ENCODE measurements at places on chromosomes 2 and 18.

DNA sequence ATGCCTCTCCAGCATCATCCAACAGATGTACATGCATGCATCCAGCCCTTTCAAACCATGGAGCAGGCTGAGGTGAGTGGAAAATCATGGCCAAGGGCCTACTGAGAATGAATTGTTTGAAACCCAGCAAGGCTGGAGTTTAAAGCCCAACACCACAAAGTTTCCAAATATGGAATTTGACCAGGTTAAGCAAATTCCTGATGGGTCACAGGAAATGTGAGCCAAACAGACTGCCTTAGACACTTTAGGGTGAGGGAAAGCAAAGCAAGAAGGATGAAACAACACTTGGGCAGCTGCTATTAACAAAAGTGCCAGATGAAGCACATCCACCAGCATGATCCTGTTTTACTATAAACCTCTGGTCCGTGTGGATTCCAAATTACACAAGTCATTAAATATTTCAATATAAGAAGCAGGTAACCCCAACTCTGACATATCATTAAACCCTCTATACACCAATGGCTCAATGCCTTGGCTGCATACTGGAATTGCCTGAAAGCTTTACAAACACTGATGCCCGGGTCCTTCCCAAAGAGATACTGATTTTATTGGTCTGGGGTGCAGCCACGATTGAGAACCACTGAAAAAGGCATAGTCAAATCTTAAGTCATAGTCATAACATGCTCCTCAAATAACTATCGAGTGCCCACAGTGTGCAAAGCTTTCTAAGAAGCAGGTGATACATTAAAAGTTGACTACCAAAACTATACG, 9.1 kb downstream of the KLF7 start:
- no peak for DNase-seq

DNA sequence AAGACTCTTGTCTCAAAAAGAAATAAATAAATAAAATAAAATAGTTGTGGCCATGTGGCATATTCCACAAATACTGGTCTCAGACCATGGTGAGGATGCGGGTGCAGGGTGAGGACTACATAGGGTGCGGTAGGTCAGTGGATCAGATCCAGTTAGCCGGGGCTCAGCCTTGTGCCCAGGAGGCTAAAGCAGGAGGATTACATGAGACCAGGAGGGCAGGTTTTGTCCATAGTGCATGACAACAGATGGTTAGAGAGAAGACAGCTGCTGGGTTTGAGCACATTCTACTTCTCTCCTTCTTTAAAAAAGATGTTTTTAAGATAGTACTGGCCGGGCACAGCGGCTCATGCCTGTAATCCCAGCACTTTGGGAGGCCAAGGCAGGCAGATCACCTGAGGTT, 12.8 kb upstream of the PSD4 start:
- DNase-seq: no peak

GRCh38 chr2:182148344-182148743, 162.7 kb downstream of the PPP1R1C start:
- DNase-seq: peak; percentile 24

- no peak for DNase-seq
Observed at GRCh38 chr18:66615176-66615575, 11.3 kb upstream of the CDH19 start.

GRCh38 chr2:170530284-170530745, 184.8 kb upstream of the SP5 start:
- peak; percentile 22 for DNase-seq

DNA sequence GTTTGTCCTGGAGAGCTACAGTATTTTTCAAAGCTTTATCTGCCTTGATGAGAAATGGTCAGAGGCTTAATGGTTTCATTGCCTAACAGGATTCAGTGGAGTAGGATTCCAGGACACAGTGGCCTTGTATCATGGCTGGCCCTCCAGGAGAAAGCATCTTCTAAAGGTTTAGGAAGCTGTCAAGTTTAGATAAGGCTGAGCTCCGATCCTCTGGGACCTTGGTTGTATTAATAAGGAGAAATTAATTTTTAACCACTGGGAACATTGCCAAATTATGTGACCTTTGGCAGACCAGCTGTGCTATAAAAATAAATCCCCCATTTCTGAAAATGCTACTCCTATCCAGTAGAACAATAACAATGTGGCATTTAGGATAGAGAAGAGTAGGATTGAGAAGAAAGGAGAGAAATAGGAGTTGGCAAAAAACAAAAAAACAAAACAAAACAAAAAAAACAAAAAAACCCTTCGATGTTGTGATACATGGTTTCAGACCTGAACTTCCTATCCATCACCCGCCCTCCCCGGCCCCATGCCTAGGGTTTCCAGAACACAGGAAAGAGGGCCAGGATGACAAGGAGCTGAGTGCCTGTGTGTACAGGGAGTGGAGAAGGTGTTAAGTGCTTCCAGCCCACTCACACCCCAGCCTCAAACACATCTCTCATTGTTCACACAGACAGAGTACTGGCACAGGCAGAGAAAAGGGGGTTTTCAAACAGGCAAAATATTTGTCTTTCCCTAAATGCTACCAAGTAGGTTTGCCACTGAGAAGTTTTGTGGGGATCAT, 6.3 kb downstream of the NRP2 start:
- DNase-seq: no peak

DNA sequence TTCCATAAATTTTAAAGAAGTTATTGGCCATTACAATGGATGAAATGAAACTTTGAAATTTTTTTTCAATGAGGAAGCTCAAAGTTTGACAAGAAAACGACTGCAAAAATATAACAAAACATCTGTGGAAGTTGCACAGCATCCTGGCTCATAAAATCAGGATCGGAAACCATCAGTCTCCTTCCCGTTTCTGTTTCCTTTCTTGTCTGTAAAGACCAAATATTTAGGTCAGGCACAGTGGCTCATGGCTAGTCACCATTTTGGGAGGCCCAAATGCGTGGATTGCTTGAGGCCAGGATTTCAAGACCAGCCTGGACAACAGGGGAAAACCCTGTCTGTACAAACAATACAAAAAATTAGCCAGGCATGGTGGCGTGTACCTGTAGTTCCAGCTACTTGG, 27.6 kb upstream of the SSB start:
- DNase-seq: no peak

DNA sequence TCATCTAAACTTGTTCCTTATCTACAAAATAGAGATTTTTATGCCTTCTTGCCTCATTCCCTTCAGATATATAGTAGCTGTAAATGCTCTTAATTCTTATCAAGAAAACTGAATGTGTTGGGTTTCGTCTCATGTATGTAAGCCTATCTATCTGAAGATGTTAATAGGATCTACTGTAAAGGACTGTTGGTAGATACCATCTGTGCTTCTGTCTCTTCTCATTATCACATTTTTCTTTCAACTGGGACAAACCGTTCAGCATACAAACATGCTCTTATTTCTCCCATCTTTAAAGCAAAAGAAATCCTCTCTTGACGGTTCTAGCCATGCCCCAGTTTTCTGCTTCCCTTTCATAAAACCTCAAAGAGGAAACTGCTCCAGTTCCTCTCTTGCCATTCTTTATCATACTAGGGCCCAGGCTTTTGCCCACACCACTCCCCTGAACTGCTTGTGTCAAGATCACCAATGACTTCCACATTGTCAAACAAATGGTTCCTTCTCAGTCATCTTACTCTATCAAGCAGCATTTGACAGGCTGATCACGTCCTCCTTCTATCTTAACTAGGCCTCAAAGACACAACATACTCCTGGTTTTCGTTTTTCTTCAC, 88.7 kb downstream of the ARHGEF33 start:
- DNase-seq: no peak

DNA sequence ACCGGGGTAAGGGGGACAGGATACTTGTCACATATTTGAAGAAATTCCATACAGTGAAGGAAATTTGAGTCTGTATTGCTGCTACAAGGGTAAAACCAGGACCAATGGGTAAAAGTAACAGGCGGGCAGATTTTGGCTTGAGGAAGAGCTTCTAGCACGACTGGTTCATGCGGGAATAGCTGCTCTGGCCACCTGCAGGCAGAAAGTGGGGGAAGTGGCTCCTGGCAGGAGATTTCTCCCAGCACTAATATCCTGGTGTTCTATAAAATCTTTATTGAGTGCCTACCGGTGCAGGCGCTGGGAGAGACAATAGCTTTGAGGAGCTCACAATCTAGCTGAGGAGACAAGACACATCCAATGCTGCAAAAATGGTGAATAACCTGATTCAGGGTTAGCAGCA, 198.5 kb downstream of the LOXHD1 start:
- no peak for DNase-seq

DNA sequence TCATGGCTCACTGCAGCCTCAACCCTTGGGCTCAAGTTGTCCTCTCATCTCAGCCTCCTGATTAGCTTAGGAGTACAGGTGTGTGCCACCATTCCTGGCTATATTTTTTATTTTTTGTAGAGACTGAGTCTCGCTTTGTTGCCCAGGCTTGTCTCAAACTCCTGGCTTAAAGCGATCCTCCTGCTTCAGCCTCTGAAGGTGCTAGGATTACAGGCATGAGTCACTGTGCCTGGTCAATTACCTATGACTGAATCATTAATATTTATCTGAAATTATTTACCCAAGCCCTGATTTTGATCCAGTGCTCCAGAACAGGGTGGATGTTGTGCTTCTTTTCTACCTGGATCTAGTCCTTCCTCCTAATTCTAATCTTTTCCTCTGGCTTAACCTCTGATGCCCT, 87.8 kb downstream of the MAP2 start:
- peak; percentile 68 for DNase-seq

- no peak for DNase-seq
Observed at GRCh38 chr2:42029171-42029570, 18.6 kb upstream of the PKDCC start.

GRCh38 chr2:62215306-62216064, 19.6 kb downstream of the B3GNT2 start:
- no peak for DNase-seq

DNA sequence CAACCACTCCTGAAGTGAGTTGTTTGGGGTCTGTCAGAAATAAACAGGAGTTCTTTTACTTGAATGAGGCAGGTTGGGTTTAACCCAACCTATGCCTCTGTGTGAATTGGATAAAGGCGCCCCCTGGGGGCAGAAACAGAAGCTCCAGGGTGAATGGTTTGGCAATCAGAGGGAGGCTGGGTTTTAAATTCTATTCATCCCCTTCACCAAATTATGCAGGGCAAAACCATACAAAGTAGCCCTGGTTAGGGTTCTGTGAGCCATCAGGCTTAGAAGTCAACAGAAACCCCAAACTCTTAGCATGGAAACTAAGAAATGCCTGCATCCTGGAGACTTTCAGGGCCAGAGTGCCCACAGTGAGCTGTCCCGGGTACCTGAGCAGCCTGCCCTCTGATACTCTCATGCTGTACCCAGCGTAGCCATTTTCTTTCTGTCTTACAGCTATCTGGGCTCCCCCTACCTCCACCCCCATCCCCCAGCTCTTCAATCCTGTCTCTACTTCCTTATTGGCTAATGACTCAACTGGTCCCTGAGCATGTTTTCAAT, 241.5 kb downstream of the ICOS start:
- peak; percentile 24 for DNase-seq

- no peak for DNase-seq
Observed at GRCh38 chr2:177272765-177273164, 8.2 kb upstream of the NFE2L2 start.

- DNase-seq: no peak
Observed at GRCh38 chr2:235511751-235512698, 18.2 kb downstream of the AGAP1 start.

GRCh38 chr2:42371611-42372473, 10.8 kb upstream of the COX7A2L start:
- peak; percentile 95 for DNase-seq

DNA sequence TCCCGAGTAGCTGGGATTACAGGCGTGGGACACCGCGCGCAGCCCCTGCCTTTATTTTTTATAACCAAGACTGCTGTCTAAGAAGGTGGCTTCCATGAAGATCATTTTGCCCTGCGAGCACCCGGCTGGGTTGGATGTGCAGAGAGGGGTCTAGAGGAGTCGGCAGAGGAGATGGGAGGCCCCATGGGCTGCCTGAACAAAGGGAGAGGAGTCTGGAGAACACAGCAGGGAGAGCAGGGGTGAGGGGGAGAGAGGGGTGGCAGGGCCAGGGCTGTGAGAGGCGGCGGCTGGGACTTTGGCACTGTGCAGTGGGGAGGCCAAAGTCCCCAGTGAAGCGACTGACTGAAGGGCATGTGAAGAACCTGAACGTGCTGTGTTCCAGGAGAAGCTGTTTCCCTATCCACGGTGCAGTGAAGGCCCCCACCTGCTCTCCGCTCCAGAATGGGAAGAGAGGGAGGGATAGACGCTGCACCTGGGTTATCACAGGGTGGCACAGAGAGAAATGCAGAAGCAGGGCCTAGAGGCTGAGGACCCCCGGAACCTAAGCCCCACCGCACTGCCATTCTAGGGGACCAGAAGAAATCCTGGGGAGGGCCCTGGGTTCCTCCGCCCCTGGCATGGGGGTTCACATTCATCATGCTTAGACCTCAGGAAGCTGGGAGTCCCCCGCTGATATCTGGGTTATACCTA, 24.8 kb upstream of the FOSL2 start:
- DNase-seq: no peak

DNA sequence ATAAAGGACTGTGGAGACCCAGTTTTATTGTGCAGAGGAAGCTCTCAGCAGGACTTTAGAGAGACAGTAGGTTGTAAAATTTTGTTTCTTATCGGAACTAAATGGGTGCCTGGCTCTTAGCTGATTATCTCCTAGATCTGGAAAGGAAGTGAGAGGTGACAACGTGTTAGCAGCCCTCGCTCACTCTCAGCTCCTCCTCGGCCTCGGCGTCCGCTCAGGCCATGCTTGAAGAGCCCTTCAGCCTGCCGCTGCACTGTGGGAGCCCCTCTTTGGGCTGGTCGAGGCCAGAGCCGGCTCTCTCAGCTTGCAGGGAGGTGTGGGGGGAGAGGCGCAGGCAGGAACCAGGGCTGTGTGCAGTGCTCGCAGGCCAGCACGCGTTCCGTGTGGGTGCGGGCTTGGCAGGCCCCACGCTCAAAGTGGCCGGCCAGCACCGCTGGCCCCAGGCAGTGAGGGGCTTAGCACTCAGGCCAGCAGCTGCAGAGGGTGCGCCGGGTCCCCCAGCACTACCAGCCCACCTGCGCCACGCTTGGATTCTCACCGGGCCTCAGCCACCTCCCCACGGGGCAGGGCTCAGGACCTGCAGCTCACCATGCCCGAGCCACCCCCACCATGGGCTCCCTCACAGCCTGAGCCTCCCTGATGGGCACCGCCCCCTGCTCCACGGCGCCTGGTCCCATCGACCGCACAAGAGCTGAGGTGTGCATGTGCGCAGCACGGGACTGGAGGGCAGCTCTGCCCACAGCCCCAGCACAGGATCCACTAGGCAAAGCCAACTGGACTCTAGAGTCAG, 4.6 kb upstream of the MFF start:
- no peak for DNase-seq

DNA sequence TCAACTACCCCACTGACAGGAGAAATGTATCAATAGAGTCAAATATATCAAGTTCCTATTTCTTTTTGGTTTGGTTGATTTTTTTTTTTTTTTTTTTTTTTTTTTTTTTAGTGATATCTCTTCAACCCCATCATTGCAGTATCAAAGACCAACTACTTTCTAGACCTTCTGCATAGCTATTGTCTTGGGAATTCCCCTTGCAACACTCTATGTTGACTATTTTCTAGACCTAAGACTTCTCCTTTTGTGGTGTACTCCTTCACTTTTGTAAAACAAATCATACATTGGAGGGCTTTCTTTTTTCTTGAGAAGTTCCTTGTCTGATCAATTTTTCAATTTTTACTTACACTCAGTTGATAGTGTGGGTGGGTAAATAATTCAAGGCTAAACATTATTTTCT, 46.5 kb upstream of the NR4A2 start:
- DNase-seq: no peak

- no peak for DNase-seq
Observed at GRCh38 chr2:46915281-46915810, at the start of gene MCFD2. Gene MCFD2, minus strand, starts transcription at chr2:46915806. Its CDS starts 6,635 bp downstream, at chr2:46909171.

- no peak for DNase-seq
Observed at GRCh38 chr2:25375989-25376545, 34.3 kb upstream of the DNMT3A start.
